Renal cortex interstitium (tissue), 15 donors: ENCODE measurements at places on chromosomes 5 and 9.

GRCh38 chr5:23405316-23406068 is 101.9 kb upstream of the PRDM9 start:
- DNase-seq: no peak

DNA sequence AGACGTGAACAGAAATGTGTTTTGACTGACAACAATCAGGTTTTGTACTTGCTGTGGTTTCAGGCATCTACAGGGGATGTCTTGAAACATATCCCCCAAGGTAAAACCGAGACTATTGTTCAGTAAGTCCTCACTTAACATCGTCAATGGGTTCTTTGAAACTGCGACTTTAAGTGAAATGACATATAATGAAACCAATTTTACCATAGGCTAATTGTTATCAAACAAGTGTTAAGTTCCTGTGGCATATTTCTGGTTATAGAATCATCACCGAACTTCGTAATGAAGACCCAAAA is 16.4 kb upstream of the OMD start:
- DNase-seq: no peak

DNA sequence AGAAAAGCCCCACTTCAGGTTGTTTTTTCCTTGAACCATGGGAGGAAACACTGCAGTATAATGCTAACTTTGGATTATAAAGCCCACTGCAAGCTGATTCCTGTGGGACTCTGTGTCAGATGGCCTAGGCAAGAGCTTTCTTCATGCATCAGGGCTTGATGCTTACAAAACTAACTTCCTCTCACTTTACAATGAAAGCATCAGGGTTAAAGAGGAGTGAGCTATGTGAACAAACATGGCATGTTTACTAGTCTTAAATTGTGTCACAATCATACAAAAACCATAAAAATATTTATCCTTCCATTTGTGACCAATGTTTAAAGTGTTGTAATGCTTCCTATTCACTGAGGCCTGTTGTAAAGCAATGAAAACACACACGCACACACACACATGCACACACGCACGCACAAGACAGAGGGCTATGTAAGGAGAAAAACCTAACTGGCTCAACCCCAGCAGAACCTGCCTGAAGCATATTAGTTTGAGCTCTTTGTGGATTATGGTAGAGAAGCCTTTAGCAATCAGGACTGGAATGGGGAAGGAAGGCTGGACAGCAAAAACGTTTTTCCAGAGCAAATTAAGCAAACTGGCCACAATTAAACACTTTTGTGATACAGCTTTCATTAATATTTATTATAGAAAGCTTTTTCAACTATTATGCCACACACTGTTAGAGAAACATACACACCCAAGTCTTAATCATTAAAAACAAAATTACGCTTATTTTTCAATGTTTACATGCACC is 122.2 kb downstream of the AUH start:
- no peak for DNase-seq

DNA sequence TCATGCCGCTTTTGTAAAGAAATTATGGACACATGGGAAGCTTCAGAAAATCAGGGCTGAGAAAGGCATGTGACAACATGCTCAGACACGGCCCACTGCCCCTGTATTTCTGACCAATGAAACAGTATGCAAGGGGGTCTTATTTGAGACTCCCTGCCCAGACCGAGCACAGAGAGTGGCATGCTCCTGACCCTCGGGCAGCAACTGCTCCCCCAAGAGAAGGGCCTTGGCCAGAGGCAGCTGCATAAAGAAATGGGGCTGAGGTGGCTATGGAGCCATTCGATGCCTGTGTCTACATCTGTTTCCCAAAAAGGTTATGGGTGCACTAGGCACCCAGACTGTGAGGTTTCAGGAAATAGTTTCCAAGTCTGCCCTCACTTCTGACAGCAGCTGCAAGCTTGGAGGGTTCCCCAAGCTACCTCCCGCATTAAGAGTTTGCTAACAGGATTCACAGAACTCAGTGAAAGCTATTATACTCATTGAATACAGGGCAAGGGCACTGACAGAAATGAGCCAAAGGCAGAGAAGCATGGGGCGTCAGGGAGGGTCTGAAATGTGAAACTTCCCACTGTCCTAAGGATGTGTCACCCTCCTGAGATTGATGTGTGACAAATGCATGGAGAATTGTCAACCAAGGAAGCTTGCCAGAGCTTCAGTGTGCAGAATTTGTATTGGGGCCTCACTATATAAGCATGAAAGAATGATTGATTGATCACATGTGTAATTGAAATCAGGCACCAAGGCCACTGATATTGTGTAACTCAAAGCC is 94.3 kb downstream of the DAP start:
- no peak for DNase-seq

GRCh38 chr9:78424299-78424698 is 127.4 kb downstream of the PSAT1 start:
- no peak for DNase-seq

DNA sequence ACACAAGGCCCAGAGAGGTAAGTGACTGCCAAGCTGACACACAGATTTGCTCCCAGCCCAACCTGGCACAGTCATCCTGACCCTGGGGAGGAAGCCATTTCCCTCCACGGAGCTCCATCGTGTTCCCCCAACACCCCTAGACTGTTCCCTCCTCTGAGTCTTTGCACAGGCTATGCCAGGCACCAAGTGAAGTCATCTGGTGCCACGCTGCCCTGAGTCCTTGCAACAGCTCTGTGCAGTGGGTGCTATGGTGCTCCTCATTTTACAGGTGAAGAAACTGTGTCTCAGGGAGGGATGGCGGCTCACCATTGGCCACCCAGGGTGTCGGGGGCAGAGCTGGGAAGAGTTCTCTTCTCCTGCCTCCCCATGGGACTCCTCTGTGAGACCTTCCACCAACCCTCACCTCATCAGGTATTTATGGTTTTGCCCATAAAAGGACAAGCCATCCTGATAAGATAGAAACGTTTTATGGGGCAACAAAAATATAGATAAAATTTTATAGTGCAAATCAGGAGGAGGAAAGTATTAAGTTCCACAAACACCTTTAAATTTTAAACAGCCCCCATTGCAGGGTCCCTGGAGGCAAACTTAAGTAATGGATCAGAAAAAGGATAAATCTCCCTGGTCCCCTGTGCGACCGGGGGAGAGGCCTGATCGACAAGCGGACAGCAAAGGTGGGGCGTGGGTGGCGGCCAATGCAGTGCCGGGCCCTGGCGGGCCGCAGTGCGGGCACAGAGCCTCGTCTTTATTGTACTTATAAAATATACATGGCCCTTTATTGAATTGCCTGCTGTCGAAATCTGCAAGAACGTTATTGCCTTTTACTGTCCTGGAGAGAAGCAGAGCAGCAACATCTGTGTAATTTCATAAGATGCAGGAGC is 50.2 kb upstream of the ZBTB43 start:
- DNase-seq: no peak

GRCh38 chr5:148471379-148471778 is 87.6 kb downstream of the FBXO38 start:
- no peak for DNase-seq

DNA sequence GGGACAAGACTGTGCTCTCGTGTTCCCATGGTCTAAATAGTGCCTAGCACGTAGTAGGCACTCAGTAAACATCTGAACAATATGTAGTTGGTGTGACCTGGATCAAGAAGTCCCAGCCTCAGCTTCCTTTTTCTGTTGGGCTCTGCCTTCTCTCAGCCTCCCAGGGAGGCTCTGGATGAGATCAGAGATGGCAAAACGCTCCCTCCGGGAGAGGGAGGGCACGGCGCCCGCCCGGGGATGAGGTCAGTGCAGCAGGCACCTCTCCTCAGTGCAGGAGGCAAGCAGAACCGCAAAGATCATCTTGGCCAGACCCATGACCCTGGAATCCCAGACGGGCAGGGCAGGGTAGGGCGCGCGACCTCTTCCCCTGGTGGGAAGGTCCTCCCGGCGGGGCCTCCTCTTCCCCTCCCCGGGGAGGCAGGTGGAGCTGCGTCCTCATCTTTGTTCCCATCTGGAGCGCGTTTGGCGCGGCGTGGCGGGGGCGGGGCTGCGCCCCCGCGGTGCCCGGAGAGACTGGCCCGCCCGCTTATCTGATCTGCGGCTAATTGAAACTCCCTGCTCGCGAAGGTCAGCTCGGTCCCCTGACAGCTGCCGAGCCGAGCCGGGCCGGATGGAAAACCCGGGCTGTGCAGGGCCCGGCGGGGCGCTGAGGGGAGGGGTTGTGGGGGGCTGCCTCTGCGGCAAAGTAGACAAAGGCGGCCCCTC is 60.9 kb downstream of the CXXC5 start:
- DNase-seq: no peak

DNA sequence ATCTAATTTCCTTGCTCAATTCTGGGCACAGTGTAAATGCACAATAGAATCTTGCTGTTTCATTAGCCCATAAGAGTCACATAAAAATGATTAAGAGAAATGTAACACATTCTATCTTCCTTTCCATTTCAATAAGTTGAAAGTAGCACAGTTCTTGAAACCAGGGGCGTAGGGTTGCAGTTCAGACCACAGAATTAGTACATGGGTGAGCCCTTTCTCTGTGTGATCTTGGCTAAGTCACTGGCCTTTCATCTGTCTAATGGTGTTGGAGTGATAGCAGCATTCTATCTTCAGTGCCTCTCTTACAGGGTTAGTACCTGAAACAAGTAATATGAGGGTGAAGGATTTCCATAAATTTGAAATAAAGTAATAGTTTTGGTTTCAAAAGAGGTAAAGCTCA is 445.3 kb upstream of the ZNF462 start:
- no peak for DNase-seq

- DNase-seq: no peak
Measured at GRCh38 chr5:135881244-135881643, 14.4 kb downstream of the IL9 start.

- DNase-seq: no peak
Measured at GRCh38 chr5:133938929-133939328, 29.5 kb downstream of the C5orf15 start.

DNA sequence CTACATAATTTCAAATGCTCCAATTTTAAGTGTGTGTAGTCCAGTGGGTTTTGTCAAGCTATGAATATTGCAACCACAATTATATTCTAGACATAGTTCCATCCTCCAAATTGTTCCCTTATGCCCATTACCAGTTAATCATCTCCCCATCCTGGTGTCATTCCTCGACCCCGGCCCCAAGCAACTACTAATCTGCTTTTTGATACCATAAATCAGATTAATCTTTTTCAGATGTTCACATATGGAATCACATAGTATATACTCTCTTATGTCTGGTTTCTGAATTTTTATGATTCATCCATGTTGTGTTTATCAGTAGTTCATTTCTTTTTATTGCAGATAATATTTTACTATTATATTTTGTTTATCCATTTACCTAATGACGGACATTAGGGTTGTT is 148.4 kb upstream of the RORB start:
- no peak for DNase-seq

GRCh38 chr9:128916204-128916603 is 4.6 kb upstream of the PHYHD1 start:
- DNase-seq: no peak

- DNase-seq: no peak
Measured at GRCh38 chr9:93257808-93258331, 73.9 kb downstream of the WNK2 start.

DNA sequence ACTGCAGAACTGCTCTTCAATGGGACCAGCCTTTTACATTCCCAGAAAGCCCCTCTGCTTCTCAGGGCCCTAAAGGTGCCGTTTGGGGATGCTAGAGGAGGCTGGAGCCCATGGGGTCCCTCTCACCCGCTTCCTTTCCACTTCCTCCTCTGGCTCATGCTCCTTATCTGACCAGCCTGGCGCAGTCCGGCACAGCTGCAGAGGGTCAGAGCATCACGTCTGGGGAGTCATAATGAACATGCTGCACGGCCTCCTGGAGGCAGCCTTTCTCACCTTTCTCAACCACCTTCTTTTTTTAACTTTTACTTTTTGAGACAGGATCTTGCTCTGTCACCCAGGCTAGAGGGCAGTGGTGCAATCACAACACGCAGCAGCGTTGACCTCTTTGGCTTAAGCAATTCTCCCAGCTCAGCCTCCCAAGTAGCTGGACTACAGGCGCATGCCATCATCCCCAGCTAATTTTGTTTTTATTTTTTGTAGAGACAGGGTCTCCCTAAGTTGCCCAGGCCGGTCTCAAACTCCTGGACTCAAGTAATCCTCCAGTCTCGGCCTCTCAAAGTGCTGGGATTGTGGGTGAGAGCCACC is 15.1 kb upstream of the TCF7 start:
- DNase-seq: no peak

GRCh38 chr5:164475339-164475977 is 970.0 kb downstream of the MAT2B start:
- no peak for DNase-seq

DNA sequence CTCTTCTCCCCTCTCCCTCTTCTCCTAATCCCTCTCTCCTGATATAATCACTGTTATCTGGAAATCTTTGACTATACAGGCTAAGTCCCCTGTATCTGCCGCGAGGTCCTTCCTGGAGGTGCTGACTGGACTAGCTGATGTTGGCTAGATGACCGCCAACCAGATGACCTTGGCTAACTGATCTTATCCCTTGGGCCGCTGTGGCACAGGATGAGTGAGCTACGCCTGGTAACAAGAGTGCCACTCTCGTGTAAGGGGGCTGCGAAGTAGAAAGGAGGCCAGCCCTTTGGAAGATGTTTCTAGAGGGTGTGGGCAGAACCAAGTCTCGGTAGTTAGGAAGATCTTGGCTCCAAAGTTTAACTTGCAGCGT is 345 bp upstream of the PRRC1 start:
- no peak for DNase-seq
